ENCODE measurements at places on chromosomes 4 and X.

- no peak for DNase-seq
These were observed 74.9 kb upstream of the CBR4 start for GRCh38 chr4:169084954-169085353.

DNA sequence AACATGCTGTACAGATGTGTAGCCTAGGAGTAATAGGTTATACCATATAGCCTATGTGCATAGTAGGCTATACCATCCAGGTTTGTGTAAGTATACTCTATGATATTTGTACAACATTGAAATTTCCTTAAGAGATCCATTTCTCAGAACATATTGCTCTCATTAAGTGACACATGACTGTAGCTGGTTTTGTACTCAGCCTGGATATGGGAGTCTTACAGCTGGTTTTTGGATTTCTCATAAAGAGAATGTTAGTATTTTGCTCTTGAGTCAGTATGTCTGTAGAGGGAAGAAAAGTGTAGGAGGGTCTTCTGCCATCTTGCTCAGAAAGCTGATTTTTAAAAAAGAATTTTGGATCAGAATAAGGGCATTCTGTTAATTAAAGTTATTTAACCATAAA, 85.3 kb downstream of the SMARCA5 start:
- DNase-seq = no peak

DNA sequence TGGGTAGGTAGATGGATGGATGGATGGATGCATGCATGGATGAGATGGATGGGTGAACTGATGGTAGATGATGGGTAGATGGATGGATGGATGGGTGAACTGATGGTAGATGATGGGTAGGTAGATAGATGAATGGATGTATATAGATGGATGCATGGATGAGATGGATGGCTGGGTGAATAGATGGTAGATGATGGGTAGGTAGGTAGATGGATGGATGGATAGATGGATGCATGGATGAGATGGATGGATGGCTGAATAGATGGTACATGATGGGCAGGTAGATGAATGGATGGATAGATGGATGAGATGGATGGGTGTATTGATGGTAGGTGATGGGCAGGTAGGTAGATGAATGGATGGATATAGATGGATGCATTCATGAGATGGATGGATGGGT, 15.1 kb upstream of the SLC25A6 start:
- no peak for DNase-seq

GRCh38 chr4:181618038-181618618, 625.1 kb upstream of the TENM3 start:
- DNase-seq = no peak

- DNase-seq = no peak
These were observed 215.3 kb upstream of the TTC29 start for GRCh38 chr4:147160908-147161513.

DNA sequence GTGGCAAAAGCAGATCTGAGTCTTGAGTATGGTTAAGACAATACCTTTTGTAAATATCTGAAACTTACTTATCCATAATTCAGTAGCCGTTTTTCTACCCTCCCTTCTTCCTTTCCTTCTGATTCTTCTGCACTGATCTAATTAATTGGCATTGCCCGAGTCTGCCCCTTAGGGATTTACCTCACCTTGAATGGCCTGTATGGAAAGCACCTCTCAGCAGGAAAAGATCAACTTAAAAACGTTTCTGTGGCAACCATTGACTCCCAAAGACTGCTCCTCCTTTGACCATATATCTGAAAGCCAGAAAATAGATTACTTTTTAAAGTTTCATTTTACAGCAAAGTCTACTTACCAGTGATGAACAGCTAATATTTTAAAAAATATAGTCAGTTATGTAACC, 496.5 kb upstream of the LCORL start:
- no peak for DNase-seq

- no peak for DNase-seq
These were observed 25.7 kb upstream of the TRPC3 start for GRCh38 chr4:121977251-121978171.

GRCh38 chr4:74096265-74096980, 2.6 kb downstream of the CXCL2 start:
- no peak for DNase-seq

- DNase-seq = no peak
These were observed 7.7 kb upstream of the ARAP2 start for GRCh38 chr4:36251983-36252382.

- no peak for DNase-seq
These were observed 158.2 kb upstream of the MAP3K15 start for GRCh38 chrX:19673375-19674040.

DNA sequence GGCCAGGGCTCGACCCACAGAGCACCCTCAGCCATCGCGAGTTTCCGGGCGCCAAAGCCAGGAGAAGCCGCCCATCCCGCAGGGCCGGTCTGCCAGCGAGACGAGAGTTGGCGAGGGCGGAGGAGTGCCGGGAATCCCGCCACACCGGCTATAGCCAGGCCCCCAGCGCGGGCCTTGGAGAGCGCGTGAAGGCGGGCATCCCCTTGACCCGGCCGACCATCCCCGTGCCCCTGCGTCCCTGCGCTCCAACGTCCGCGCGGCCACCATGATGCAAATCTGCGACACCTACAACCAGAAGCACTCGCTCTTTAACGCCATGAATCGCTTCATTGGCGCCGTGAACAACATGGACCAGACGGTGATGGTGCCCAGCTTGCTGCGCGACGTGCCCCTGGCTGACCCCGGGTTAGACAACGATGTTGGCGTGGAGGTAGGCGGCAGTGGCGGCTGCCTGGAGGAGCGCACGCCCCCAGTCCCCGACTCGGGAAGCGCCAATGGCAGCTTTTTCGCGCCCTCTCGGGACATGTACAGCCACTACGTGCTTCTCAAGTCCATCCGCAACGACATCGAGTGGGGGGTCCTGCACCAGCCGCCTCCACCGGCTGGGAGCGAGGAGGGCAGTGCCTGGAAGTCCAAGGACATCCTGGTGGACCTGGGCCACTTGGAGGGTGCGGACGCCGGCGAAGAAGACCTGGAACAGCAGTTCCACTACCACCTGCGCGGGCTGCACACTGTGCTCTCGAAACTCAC, 3.6 kb downstream of the MID1IP1 start:
- no peak for DNase-seq

GRCh38 chrX:116413273-116413672, 23.1 kb upstream of the SLC6A14 start:
- DNase-seq = no peak

- DNase-seq = no peak
These were observed 27.4 kb upstream of the SPON2 start for GRCh38 chr4:1199556-1200331.

DNA sequence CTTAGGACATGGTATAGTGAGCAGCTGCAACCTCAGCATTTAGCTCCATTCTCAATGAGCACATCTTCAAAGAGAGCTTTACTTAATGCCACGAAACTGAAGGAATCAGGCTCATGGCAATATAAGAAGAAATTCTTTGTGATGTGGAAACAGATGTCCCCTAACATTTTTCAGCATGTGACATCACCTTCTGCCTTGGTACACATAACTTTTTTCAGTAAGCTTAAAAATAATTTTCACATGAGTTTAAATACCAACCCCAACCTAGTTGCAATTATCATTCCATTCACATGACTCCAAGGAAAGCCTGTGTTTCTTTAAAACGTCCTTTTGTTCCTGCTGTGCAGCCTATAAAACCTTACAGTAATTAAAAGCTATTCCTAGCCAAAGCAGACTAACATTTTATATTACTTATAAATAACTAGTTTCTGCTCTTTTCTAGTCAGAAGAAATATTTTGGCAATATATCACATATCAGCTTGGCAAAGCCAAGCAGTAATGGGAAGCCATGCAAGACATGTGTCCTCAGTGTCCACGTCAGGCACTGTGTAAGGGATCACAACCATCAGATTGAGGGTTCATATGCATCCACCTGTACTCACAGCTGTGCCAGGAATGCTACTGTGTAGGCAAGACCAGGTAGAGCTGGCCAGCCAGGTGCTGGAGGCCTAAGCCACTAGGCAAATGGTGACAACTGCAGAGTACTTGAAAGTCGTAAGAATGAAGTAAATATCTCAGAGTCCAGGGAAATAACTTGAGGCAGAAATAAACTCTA, 466.6 kb downstream of the INPP4B start:
- no peak for DNase-seq

DNA sequence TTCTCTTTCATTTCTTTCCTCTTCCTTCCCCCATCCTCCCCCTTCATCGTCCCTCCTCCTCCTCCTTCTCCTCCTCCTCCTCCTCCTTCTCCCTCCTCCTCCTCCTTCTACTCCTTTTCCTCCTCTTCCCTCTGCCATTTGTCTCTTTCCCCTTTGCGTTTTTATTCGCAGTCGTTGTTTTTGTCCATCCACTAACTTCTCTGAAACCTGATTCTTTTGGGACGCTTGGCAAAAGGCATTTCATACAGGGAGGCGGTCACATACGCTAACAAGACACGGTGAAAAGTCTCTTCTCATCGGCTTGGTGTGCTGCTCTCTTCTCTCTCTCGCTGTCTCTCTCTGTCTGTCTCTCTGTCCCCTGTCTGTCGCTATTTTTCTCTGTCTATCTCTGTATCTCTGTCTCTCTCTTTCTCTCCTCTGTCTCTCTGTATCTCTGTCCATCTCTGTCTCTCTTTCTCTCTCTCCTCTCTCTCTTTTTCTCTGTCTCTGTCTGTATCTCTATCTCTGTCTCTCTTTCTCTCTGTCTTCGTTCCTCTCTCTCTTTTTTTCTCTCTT, 5.4 kb upstream of the SHOX start:
- no peak for DNase-seq

- no peak for DNase-seq
These were observed 4.6 kb upstream of the ERCC6L start for GRCh38 chrX:72243472-72243871.

DNA sequence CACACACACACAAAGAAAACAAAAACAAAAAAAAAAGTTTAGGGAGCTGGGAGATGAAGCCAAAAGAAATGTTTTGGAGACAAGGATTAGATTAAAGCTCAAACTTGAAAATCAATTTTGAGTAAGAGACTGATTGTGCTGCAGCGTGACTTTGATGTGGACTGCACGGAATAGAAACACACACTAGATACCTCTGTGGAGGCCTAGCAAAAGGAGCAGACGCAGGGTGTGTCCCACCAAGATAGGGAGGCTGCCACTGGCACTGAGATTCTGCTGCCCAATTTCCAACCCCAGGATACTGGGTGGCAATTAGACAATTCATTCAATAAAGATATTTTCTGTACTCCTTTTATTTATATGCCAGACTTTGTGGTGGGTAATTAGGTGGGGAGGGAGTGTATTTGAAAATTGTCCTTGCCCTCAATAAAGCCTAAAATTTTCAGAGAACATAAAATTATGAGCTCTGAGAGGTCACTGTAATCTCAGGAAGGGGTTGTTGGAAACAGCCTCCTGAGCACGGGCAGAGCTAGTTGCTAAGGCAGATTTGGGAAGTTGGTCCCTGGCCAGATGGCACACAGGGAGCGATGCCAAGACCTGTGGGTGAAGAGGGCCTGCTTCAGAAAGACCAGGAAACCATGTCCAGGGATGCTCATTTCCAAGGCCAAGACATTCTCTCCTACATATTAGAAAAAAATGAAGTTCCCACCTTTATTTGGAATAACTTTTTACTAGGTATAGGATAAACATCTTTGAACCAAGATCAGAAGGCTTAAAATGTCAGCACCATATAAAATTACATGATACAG, 1.9 kb upstream of the PPP3CA start:
- DNase-seq = no peak

DNA sequence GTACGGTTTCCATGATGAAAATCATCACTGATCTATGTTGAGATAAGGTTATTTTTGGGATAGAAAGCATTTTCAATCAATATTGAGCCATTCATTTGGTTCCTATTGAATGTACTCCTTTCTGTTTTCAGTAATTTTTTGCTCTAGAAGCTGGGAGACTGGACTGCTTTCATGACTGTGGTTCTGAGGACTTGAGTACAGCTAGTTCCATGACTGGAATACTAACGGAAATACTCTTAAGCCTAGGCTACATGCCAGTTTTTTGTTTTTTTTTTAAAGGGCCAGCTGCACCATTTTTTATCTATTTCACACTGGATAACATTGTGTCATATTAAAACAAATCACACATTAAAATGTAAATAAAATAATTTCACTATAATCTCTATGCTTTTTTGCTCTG, 16.7 kb downstream of the PRR32 start:
- DNase-seq = no peak

DNA sequence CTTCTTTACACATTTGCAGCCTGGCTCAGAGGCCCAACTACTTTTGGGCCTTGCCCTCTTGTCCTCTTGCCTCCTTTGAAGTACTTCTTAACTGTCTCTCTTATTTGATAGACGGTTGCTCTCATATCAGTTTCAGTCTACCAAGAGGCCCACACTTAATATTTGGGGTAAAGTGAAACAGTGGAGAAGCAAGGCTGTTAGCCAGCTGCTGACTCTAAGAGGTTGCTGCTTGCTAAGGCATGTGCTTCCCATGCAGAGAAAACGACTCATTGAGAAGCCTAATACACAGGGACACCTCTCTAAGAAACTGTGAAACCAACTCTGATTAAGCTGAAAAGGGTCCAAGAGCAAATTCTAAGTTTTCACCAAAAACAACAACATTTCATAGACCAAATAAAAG, 94.6 kb downstream of the PPP3CA start:
- no peak for DNase-seq

DNA sequence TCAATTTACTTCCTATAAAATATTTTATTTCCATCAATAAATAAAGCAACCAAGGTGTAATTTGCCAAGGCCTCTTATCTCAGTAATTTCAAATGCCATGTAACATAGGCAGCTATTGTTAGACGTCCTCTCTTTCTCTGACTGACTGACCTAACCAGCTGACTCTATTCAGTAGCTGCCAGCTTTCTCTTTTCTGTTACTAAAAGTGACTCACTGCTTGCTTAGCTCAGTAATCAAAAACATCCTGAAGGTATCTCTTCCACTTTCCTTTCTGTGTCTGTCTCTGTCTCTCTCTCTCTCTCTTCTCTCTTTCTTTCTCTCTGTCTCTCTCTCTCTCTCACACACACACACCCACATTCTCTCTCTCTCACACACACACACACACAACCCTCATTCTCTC, 134.2 kb downstream of the SPOCK3 start:
- DNase-seq = no peak

DNA sequence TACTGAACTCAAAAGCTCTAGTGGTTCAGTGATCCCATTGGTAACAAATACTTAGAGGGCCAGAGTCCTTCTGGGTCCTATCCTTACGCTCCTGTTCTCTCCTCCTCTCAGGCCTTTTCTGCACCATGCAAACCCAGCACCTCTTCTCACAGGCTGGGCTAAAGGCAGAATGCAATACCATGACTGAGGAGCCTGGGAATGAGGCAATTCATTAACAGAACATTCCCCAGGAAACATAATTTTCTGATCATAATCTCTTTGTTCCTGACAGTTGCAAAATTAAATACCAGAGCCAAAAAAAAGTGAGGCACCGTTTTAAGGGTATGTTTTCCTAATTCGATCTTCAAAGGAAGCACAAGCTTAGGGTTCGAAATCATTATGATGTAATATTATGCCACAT, 9.0 kb downstream of the SORBS2 start:
- no peak for DNase-seq

GRCh38 chr4:2448589-2448988, 20.3 kb upstream of the RNF4 start:
- DNase-seq = no peak

GRCh38 chrX:31331928-31332327, 260.1 kb upstream of the FTHL17 start:
- no peak for DNase-seq

GRCh38 chr4:73922766-73923630, 53.8 kb downstream of the CXCL1 start:
- DNase-seq = no peak

- DNase-seq = no peak
These were observed 30.4 kb upstream of the LAMP2 start for GRCh38 chrX:120499301-120500072.

Measured in stimulated activated CD8-positive, alpha-beta memory T cell treated with anti-CD3 and anti-CD28 coated beads, Interleukin-4, amount 100 ng/mL, for 4 hours (primary cell).